ENCODE measurements at places on chromosomes 3 and 15.

DNA sequence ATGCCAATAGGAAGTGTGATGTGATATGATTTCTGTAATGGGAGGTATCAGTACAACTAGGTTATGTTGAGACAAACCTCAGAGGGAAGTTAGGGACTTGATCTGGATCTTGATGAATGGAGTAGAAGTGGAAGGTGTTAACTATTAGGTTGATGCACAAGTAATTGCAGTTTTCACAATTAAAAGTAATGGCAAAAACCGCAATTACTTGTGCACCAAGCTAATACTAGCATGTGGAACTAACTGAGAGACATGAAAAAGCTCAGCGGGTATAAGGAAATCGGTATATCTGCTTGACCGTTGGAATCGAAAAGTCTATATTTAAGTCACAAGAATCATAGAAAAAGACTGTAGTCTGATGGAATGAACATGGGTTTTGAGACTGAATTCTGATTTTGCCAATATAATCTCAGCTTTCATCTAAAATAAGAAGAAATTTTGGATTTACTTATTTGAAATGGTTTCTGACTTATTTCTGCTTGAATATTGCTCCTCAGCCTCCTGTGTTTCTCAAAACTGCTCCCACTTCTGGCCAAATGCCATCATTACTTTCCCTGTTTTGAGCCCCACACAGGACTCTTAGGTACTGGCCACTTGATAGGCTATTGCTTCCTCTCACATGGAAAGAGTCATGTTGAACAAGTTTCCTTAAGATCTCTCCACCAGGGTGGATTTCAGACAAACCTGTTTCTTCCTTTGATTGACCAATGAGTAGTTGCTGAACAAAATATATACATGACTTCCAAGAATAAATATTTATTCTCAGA is 271.5 kb upstream of the COL8A1 start:
- no peak for DNase-seq

- no peak for DNase-seq
These were observed 41.5 kb downstream of the SAXO2 start for GRCh38 chr15:82303956-82304777.

- no peak for DNase-seq
These were observed 569 bp downstream of the HIGD2B start for GRCh38 chr15:72685301-72685924.

DNA sequence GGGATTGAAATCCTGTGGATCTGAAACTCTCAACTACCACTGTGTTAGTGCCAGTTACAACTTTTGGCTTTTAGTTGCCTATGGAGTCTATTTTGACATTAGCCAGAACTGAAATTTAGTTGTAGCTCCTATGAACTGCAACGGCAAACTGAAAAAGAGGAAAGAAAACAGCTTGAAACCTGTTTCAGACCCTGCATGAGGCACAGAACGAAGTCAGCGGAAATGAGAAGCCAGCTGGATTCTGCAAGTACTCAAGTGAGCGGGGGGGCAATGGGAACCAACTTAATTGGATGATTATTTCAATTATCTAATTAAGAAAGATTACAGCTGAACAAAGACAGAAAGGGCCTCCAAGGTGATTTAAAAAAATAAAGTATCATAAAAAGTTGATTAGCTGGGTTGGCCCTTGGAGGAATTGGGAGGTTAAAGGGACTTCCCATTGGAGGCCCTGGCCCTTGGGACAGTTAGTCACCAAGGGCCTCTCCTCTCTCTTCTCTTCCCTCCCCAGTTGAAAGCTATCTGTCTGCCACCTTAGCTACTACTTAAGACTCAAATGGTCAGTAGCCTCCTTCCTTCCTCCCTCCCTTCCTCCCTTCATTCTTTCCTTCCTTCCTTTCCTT is 352.1 kb downstream of the SHQ1 start:
- DNase-seq = no peak

GRCh38 chr3:26668171-26668570 is 45.6 kb downstream of the LRRC3B start:
- peak; percentile 76 for DNase-seq

DNA sequence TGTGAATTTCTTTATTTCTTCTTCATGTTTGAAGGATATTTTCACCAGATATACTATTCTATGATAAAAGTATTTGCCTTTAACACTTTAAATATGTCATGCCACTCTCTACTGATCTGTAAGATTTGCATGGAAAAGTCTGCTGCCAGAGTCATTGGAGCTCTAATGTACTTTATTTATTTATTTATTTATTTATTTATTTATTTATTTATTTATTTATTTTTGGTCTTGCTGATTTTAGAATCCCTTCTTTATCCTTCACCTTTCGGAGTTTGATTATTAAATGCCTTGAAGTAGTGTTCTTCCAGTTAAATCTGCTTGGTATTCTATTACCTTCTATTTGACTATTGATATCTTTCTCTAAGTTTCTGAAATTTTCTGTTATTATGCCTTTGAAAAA is 1669.6 kb downstream of the OTOL1 start:
- no peak for DNase-seq

GRCh38 chr15:39828374-39828931 is 45.8 kb upstream of the FSIP1 start:
- DNase-seq = no peak

DNA sequence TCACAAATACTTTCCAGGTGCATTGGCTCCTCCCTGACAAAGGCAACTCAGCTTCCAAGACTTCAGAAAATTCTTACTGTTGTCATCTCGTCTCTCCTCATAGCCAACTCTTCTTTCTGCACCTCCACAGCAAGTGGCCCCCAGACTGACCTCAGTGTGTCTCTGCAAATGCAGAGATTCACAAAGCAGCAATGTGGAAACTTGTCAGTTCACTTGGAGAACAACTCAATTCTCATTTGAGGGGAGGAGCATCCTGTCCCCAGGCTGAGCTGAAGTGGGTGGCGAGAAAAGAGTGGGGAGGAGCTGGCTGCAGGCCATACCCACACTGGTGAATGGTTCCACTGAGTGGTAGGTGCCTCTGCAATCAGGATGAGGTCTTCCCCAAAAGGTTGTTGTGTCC is 248.7 kb upstream of the IL12A start:
- no peak for DNase-seq
